ENCODE measurements at places on chromosomes 6 and 20.

DNA sequence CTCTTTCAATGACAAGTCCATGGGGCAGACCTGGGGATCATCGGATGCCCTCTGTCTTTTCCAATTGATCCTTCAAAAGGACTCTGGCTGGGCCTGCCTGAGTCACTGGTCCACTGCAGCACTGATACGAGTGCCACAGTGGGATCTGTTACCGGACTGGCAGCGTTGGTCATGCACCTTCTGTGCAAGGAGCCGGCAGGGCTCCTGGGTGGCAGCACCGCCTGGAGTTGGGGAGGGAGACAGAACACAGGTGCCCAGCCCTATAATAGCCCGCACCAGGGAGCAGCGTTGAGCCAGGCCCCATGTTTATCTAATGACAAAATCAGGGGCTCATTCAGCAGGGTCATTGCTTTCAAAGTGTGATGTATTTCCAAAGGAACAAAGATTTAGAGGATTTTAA lies 64.2 kb upstream of the NXT1 start:
- DNase-seq, result no peak

DNA sequence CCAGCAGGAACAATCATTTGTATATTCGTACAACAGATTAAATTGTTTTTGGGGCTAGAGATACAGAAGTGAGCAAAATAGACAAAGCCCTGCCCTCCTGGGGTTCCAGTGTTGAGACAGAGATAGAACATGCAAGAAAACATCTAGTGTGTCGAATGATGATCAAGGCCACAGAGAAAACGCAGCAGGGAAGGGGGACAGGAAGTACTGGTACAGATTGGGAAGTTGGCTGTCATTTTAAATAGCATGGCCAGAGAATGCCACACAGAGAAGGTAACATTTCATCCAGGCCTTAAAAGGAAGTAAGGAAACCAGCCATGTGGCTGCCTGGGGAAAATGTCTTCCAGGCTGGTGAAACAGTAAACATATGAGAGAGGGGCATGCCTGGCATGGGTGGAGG lies 202.6 kb upstream of the MYLIP start:
- DNase-seq, result no peak

GRCh38 chr6:32852844-32853540 lies 512 bp downstream of the TAP1 start:
- peak; percentile 37 for DNase-seq

DNA sequence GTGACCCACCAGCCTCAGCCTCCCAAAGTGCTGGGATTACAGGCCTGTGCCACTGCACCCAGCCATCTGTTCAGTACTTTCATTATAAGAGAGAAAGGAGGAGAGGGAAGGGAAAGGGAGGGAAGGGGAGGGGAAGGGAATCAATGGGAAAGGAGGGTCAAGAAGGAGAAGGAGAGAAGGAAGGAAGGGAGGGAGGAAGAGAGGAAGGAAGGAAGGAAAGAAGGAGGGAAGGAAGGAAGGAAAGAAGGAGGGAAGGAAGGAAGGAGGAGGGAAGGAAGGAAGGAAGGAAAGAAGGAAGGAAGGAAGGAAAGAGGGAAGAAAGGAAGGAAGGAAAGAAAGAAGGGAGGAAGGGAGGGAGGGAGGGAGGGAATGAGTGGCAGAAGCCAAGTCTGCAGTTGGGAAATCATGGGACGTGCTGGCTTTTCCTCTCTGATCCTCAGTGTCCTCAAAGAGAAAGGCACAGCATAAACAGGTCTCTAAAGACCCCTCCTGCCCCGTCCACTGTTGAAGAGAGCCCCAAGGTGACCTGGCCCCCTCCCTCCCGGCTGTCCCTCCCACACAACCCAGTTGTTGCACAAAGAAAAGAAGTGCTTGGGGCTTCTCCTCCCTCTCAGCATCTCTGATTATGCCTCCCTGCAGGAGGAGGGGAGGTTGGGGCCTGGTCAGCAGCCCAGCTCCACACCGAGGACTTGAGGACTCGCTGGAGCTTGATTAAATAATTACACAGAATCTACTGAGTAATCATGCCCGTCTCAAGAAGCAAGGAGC lies 69.1 kb upstream of the TOP1 start:
- DNase-seq, result no peak

DNA sequence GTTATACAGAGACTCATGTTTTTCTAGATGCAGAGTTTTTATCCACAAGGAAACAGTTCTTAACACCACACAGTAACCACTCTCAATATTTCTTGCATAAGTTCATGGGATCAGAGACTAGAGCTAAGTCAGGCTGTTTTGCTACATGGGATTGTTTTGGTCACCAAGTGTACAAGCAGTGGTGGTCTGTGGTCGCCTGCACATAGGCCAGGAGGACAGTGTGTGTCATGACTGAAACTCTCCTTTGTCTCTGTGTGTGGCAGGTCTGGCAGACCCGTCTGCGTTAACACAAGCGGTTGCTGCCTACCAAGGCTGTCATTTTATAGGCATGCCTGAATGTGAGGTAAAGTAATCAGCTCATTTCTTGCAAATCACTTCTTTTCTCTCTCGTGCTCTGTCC lies 18.9 kb downstream of the WRNIP1 start:
- no peak for DNase-seq

DNA sequence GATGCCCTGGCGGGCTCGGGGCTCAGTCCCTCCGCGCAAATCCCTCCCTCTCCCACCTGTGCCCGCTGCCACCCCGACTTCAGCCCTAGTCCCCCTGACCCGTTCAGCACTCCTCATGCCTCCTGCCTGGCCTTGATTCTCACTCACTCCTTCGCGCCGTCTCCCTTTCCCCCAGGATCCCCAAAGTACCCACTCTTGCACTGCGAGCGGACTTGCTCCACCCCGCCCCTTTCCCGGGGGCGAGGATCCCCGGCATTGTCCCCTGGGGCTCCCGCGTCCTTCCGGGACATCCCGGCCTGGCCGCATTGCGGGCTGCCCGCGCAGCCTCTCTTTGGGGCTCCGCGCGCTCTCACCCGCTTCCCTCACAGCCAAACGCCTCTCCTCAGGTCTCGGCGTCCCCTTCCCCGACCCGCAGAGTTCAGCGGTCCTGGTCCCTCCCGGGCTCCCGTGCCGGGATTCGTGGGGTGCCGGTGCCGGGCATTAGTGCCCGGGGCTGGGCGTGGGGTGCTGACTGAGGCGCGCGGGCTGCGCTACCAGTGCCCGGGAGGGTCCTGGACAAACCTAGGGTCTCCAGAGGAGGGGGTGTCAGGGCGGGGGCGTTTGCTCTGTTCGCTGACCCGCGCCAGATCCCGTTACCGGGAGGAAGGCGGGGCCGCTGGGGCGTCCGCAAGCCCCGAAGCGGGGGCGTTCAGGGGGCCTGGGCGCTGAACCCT lies 45.5 kb upstream of the SUPT3H start:
- peak; percentile 55 for DNase-seq

GRCh38 chr6:36730424-36731380 lies 33.1 kb downstream of the RAB44 start:
- peak; percentile 8 for DNase-seq

DNA sequence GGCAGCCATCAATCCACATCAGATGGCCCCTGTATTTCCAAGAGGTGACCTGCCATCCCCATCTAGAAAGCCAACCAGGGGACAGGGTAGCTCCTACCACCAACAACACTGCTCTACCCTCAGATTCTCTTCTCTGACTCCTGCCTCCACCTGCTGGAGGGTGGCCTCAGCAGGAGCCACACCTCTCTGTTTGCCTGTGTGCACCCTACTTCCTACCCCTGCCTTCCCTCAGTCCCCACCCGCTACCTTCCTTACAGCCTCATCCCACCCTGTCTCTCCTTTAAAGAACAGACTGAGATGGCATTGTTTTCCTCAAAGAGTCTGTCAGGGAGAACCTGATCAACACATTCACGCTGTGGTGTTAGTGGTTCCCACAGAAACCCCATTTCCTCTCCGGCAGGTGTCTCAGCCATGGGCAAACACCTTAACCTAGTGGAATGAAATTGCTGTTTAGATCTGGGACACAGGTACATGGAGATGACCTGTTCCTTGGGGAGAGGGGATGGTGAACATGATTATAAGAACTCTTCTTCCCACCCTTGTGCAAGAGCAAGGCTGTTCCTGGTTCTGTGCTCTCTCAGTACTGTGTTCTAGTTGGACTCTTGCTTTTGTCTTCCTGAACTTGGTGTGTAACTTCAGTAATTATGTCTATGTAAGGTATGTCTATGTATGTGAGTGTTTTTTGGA lies 1.8 kb downstream of the ENTPD6 start:
- DNase-seq, result no peak

DNA sequence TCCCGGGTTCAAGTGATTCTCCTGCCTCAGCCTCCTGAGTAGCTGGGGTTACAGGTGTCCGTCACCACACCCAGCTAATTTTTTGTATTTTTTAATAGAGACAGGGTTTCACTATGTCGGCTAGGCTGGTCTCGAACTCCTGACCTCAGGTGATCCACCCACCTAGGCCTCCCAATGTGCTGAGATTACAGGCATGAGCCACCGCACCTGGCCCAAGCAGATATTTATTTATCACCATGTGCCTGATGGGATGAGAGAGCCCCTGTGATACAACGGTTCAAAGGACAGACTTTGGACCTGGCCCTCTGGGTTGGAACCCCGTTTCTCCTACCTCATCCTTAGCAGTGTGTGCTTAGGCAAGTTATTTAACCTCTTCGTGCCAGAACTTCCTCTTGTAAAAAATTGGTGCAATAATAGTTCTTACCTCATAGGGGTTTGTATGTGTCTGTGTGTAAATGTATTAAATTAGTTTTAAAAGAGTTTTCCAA lies 19.2 kb upstream of the STK38 start:
- DNase-seq, result no peak

GRCh38 chr6:107132330-107132954 lies 17.1 kb upstream of the BEND3 start:
- peak; percentile 35 for DNase-seq

- no peak for DNase-seq
Measured at GRCh38 chr6:70304616-70305015, 1.7 kb upstream of the COL9A1 start.

DNA sequence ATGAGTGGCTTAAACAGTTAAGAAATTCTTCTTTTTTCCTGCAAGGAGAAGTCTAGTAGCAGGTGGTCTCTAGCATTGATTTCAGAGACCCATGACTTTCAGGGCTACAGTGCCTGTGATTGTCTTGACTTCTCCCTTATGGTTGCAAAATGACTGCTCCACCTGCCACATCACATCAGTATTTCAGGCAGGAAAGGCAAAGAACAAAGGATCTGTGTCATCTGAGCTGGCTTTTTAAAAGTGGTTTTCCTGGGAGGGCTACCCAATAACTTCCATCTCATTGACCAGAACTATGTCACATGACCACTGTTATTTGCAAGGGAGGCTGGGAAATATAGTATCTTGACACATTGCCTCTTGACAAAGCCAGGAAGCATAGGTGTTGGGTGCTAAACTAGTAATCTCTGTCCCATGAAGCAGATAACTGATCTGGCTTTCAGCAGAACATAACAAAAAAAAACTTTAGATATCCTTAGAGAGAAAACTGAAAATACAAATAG lies 226.2 kb downstream of the DHX35 start:
- DNase-seq, result no peak

GRCh38 chr6:98782772-98783171 lies 51.6 kb upstream of the POU3F2 start:
- no peak for DNase-seq

DNA sequence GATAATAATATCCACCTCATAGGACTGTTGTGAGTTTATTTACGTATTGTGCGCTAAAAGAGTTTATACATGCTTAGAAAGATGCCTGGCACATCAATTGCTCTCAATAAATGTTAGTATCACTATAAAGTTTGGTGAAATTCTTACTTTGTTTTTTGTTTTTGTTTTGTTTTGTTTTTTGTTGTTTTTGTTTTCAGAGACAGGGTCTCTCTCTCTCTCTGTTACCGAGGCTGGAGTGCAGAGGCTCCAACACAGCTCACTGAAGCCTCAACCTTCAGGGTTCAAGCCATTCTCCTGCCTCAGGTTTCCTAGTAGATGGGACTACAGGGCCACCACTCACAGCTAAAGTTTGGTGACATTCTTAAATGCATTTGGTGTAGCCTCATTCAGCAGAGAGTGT lies 32.2 kb upstream of the BTN3A2 start:
- DNase-seq, result no peak

DNA sequence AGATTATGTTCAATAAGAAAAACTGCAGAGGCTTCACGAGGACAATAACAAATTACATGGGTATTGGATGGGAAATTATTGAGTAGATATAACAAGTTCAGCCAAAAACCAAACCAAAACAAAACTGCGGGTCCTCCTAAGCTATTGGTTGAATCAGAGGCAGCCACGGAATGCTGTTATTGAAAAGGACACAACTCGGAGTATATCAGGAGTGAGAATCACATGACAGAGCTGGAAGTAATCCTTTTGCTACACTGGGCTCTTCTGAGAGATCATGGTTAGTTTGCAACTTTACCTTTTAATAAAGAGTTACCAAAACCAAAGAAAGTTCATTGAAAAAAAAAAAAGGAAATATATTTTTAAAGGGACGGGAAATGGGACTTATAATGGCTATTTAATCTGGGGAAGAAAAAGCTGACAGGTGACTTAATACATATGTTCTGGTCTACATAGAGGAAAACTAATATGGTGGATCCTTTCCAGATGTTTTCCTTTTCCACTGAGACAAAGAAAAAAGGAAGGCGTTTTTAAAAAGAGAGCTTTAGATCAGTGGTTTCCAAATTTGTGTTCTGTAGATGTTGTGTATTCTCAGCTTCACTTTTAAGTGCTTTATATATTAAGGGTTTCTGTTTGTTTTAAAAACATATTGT lies 6.9 kb upstream of the CITED2 start:
- DNase-seq, result no peak

- no peak for DNase-seq
Measured at GRCh38 chr20:57633945-57634491, 13.8 kb upstream of the ZBP1 start.

DNA sequence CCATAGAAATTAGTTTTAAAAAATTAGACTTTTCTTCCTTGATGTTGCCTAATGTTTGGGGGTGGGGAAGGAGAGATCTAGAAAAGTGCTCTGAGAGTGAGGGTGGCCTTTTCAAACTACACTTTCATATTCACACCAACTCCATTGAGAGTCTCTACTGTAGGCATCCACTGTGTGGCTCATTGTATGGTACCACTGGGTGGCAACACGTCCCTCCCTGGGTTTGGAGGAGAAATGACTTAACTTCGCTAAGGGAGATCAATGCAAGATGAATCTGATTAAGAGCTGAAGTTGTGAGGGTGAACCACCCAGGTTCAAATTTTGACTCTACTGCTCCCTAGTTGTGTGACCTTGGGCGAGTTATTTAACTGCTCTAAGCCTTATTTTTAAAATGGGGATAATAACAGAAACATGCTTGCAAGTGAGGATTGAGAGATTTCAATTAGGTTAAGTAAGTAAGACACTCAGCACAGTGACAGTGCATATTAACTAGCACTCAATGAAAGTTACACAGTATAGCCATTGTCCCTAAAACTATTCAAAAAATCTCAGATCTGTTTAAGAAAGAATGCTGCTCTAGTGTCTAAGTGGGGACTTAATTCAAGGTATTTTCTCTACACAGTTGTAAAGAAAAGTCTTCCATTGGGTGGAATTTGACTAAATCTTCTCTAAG lies 193.5 kb upstream of the CNR1 start:
- no peak for DNase-seq

DNA sequence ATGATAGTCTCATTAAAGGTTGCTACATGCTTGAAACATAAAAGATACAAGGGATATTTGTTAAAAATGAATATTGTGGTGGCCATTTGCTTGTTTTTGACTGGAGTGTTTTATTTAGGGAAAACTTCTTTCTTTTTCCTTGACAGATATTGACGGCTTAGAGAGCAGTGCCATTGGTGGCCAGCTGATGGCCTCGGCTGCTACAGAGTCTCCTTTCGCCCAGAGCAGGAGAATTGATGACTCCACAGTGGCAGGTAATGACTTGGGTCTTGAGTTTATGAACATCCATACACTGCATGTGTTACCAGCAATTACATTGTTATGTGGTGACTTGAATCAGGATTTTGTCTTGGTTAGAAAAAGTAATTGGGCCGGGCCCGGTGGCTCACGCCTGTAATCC lies 67.5 kb upstream of the PBOV1 start:
- no peak for DNase-seq

Data from right hindlimb (tissue), 1 donor.